ENCODE measurements at places on chromosomes 7 and 10.

GRCh38 chr10:27383595-27384542 is 120.2 kb upstream of the RAB18 start:
- DNase-seq, result no peak

- no peak for DNase-seq
These were observed 67.0 kb upstream of the INPP5A start for GRCh38 chr10:132470410-132471124.

- no peak for DNase-seq
These were observed 109.0 kb downstream of the DLG5 start for GRCh38 chr10:77817541-77817940.

DNA sequence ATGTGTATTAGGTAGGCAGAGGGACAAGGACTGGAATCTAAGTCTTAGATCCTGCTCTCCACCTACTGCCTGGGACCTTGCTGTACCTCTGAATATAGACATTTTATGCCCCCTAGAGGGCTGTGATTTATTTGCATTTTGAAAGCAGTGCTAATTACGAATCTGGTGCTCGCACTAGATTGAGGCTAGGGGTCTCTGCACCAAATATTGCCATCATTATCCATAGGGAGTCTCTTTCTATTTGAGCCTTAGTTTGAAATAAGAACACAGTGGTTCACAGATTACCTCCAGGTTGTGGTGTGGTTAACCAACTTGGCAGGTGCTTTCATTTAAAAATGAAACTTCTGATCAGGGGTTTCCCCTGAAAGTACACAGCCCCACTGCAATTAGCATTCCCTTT is 41.8 kb downstream of the CNNM1 start:
- peak; percentile 55 for DNase-seq

- DNase-seq, result no peak
These were observed 4.1 kb downstream of the LZTS2 start for GRCh38 chr10:101003639-101004206.

- DNase-seq, result peak; percentile 43
These were observed 109.7 kb downstream of the HIP1 start for GRCh38 chr7:75629044-75629443.

DNA sequence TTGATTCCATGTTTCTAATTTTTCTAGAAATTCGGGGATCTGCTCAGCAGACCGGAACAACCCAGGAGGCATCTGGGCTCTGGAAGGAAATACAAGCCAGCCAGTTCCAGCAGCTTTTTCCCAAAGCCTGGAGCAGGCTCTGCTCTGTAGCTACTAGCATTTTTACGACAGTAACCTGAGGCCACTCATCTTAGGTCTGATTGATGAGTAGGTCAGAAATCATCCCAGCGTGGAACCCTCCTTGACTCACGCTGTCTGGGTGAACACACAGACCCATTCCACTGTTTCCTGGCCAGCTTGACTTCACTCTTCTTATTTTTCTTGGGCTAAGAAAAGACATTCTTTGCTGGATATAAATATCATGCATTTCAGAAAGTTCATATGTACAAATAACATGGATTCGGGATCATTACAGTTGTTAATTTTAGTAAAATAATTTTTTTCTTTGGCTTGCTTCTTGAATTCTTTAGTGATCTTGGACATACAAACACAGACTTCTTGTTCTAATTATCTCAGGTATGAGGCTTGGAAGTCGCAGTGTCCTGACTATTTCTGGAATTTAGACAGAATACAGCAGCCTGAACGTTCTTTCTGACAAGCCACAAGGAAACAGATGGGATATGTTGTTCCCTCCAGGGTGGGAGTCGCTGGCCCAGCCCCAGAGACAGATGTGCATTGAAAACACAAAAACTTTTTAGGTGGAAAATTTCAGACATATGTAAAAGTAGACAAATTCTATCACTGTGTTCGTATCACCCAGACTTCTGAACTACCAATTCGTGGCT is 54.6 kb upstream of the PITRM1 start:
- DNase-seq, result no peak

DNA sequence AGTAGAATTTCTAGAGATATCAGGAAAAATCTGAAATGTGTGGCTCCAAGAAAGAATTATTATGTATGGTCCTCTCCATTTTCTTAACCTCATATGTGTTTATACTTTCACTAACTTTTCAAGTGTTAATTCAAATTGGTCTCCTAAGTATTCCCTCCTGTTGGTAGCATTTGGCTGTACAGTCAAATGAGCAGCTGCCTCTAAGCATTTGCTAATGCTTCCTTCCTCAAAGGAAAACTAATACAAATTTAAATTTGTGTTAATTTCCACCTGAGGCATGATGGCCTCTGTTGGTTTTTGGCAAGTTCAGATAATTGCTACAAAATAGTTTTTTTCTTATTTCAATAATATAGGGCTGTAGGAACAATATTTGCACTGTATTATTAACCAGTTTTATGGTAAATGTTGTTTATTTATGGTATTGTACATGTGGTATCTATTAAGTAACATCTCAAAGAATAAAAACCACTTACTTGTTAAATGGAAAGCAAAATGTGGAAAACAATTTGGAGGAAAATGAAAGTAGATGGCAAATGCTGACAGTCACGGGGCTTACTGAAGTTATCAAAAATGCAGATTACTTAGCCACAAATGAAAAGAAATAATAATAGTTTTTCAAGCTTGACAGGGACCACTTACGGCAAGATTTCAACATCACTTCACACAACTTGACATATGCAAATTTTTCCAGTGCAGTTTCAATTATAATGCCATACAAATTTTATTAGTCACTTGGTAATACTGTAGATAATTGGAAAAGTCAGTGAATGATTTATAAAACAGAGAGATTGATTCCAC is 299.3 kb upstream of the MEOX2 start:
- DNase-seq, result no peak

DNA sequence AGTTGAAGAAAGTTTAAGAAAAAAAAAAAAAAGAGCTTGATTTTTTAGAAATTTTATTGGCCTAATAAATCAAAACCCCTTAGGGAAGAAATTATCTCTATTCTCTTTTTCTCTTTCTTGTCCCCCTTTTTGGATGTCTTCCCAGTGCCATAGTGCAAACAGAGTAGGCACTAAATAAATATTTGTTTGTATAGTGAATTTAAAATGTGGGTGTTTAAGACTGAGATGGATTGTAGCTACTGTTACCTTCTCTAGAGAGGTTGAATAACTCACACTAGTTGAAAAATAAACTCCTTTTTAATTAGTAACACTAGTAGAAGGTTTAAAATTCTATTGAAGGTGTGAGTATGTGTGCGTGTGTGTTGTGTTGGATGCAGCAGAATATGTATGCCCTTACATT is 783.8 kb downstream of the NXPH1 start:
- no peak for DNase-seq

GRCh38 chr10:70441161-70441894 is at the start of gene NODAL:
Gene NODAL, minus strand, starts transcription at chr10:70441681. Its CDS starts 14 bp downstream, at chr10:70441667.
- DNase-seq, result peak; percentile 44

- DNase-seq, result peak; percentile 70
These were observed 210.4 kb upstream of the ADO start for GRCh38 chr10:62594093-62594520.

GRCh38 chr10:113639966-113640365 is 23.9 kb downstream of the NRAP start:
- no peak for DNase-seq

DNA sequence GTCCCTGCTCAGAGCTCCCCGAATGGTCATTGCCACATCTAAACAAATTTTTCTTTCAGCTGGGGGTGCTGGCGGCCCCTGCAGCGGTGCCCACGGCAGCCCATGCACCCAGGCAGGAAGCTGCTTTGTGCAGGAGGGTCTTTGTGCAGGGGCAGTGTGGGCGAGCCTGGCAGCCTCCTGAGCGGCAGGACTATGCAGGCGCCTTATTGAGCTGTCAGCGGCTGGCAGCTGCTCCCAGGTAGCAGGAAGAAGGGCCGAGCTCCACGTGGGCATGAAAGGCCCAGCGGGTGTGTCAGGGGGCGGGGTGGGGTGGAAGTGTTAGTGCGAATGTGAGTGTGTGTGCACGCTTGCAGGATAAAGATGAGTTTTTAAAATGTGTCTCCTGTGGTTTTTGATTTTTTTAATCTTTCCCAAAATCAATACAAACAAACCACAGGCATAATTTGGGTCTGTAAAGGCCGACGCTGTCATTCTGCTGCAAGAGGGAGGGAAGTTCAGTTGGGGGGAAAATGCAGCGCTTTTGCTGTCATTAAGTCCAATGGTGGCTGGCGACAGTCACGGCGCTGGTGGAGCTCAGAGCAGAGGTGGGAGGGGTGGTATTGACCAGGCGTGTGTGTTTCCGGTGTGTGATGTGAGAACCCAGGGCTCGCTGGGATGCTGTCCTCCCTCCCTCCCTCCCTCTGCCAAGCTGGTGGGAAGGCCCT is 83.9 kb downstream of the LHPP start:
- DNase-seq, result no peak

DNA sequence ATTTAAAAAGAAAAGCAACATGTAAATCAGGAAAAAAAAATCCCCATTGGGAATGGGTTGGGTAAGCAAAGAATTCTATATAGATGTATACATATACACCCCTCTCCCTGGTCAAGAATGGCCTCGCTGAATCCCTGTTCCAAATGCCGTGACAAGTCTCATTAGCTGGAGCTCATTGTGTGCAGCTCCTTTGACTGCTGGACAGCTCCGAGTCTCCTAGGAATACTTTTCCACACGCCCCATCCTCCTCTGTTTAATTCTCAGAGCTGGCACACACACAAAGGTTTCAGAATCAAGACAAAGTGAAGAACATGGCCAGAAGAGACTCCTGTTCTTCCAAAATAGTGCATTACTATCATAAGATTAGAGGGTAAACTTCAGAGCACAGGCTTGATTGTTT is 130.9 kb upstream of the MKLN1 start:
- peak; percentile 66 for DNase-seq

- DNase-seq, result no peak
These were observed 107.7 kb downstream of the FAM53B start for GRCh38 chr10:124636271-124636995.

DNA sequence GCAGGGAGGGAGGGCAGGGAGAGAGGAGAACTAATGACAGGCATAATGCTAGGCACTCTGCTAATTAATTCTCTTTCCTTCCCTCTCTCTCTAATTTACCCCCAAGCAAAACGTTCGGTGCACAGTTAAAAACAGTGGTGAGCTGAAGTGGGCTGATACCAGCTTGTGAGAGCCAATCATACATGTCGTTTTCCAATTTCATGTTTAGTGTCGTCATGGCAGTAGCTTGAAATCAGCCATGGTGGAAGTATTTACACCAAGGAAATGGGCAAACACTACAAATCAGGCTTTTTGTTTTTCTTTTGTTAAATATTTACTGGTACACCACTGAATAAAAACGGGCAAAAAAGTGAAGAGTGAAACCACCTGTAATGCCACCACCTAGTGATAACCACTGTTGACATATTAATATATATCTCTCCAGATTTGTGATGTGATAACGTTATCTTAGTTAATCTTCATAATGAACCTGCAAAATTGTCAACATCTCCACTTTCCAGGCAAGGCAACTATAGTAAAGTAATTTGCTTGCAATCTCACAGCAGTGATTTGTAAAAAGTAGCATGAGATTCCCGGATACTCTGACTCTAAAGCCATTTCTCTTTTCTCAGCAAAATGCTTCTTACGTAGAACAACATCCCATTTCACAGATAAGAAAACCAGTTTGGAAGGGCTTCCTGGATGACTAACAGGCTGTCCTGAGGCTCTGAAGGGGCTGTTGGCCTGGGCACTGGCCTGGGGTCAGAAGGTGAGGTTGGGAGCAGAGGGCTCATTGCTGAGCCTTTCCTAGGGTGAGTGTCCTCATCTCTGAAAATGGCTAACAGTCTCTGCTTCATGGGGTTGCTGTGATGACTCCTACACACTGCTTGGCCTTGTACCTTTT is 83.7 kb downstream of the ATXN7L1 start:
- no peak for DNase-seq

DNA sequence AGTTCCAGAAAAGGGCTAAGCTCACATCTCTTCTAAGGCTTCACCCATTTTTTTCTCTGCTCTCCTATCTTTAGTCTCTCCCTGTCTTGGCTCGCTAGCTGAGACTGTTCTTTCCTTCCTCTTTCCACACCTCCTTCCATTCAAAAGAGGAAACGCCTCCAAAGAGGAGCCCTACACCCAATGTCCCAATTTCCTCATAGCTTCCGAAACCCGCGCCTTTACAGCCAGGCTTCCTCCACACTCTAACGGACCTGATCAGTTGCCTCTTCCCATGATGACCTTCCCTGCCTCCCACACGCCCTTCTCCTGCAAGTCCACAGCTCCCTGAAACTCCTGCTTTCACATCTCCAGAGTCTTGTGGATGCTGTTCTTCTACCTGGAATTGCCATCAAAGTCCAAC is 71.7 kb downstream of the COBL start:
- DNase-seq, result no peak

- peak; percentile 34 for DNase-seq
These were observed 8.6 kb upstream of the LRRN3 start for GRCh38 chr7:111082351-111082750.

- no peak for DNase-seq
These were observed 24.4 kb downstream of the GSDME start for GRCh38 chr7:24732646-24733413.

- no peak for DNase-seq
These were observed 106.6 kb downstream of the RAPGEF5 start for GRCh38 chr7:22250390-22250789.

GRCh38 chr7:5620459-5620881 is 161.0 kb downstream of the RNF216 start:
- DNase-seq, result peak; percentile 58

DNA sequence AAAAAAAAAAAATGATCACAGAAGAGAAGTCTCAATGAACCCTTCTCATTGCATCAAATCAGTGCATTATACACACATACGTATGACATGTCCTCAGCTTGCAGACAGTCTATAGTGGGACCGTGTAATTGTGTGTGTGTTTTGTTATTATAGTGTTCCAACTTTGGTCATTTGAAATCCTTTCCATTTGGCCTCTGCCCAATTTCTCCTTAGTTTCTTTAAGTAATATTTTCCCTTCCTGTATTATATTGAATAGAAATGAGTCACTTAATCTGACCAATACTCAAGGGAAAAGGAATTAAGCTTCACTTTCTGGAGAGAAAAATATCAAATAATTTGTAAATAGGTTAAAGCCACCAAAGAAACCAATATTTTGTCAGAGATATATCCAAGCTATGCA is 415.5 kb upstream of the SORCS1 start:
- DNase-seq, result no peak

GRCh38 chr7:90267263-90267858 is 22.4 kb downstream of the CFAP69 start:
- no peak for DNase-seq

DNA sequence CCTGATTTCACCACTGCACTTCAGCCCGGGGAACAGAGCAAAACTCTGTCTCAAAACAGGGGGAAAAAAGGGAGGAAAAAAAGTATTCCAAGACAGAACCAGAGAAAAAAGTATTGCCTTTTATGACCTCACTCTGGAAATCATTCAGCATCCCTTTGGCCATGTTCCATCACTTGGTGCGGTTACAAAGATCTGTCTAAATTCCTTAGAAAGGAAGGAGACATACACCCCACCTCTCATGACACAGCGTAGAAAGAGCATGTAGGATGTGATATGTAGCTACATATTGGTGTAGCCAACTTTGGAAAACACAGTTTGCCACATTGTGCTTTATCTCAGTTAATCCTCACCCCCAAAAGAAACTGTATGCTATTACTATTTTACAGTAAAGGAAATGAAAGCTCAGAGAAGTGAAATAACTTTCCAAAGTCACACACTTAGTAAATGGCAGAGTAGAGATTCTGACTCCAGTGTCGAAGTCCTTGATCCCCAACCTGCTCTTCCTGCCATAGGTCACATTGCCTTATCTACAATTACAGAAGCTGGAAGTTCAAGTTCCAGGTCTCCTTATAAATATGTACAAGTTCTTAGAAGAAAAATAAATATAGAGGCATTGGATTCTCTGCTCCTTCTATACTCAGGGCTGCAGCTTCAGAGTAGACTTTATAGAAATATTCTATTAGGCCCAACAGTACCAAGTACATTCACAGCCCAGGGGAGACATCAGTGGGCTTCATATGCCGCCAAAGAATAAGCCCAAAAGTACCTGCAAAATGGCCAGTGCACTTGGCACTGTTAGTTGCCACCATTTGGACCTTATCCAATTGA is 91.6 kb upstream of the KMT2E start:
- DNase-seq, result no peak

All from neural progenitor cell (in vitro differentiated cells).